LoVo (cell line): ENCODE measurements at places on chromosomes 6 and 20.

DNA sequence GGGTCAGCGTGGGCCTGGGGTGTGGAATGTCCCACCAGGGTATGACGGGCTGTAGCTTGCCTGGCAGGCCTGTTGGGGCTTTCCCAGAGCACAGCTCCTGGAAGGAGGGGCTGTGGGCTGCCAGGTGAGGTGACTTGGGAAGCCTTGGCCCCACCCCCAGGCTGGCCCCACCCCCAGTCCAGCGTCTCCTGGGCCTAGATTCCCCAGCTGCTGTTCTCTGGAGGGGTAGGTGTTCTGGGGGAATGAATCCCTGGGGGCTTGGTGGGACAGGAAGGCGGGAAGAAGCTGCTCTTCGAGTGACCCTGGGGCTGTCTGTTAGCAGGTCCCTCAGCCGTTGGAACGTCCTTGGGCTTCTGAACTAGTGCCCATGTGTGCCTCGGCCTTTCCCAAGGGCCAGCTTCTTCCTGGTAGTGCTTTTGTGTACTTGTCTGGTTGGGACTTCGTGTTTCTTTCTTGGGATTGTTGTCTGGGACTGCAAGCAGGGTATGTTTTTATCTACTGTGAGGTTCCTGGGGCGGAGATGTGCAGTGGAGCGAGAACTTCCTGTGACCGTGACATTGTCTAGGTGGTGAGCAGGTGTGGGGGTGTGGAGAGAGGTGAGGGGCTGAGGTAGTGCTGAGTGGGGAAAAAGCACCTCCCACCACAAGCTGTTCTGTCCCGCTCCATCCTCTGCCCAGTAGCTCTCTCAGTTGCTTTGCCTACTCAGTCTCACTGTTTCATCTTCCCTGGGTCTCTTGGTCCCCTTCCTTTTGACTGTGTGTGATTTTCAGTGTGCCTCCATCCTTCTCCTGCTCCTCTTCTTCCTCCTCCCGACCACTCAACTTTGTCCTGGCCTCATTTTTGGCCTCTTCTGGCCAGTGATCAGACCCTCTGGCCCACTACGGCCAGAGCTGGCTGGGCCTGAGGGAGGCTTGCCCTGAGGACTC is 1.3 kb upstream of the DDR1 start:
- peak; percentile 74 for DNase-seq

DNA sequence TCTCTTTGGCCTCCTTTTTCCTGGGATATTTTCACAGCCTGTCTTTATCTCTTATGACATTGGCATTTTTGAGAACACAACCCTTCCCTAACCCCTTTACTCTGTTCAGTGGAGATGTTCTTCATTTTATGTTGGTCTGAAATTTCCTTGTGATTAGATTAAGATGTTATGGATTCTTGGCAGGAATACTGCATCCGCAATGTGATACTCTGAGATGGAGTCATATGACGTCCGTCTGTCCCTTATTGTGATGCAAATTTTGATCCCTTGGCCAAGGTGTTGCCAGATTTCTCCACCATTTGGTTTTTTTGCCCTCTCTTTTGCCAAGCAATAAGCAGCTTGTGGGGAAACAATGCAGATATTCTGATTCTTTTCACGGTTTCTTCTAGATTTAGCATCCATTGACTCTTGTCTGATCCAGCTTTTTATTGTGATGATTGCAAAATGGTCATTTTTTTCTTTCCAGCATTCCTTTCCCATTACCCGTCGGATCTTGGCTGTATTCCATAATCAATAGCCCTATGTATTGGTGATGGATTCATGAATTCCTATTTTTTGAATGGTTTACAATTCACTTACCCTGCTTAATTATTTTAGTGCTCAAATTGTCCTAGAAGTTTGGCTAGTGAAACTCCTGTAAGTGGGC is 85.1 kb downstream of the NCOA3 start:
- DNase-seq = no peak

DNA sequence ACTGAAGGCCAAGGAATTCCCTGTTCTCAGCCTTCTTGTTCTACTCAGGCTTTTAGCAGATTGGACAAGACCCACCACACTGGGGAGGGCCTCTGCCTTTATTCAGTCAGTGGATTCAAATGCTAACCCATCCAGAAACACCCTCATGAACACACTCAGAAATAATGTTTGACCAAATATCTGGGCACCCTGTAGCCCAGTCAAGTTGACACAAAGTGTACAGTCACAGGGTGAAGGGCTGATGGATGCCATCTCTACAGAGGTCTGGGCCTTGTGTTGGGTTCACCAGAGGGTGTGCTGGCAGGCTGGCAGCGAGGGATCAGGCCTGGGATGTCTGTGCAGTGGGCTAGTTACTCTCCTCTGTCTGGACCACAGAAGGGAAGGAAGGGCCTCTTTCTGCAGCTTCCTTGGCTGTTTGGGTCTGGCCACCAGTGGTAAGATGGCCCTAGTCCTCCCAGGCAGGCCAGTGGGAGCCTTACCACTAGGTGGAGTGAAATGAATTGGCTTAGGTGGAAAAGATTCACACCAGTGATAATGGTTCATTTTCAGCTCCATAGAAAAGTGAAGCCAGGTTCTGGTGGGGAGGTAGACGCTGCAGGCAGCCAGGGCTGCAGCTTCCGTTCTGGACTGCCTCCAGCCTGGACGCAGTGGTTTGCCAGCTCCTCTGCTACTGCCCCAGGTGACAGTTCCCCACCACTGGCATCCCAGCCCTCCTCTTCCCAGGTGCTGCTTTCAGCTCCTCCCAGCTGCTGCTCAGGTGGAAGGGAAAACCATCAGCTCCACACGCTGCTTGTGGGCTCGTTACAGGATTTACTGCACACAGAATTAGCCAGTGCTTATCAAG is 9.2 kb downstream of the TUBB2A start:
- no peak for DNase-seq

- DNase-seq = peak; percentile 67
Observed at GRCh38 chr6:36676141-36677058, 2.1 kb upstream of the CDKN1A start.

DNA sequence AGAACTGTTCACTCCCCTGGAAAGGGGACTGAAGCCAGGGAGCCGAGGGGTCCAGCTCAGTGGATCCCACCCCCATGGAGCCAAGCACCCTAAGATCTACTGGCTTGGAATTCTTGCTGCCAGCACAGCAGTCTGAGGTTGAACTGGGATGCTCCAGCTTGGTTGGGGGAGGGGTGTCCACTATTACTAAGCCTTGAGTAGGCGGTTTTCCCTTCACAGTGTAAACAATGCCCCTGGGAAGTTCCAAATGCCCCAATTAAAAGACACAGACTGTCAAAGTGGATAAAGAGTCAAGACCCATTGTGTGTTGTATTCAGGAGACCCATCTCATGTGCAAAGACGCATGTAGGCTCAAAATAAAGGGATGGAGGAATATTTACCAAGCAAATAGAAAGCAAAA is 150.2 kb downstream of the LPA start:
- no peak for DNase-seq

DNA sequence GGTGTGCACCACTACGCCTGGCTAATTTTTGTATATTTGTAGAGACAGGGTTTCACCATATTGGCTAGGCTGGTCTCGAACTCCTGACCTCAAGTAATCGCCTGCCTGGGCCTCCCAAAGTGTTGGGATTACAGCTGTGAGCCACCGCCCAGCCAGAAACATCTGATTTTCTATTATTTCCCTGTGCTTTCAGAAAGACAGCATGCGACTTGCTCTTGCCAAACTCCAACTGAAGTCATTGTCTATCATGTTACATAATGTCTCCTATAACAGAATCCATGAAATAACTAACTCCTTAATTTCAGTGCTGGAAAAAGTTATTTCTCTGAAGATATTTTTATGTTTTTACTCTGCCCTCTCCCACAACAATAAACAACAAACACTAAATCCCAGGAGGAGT is 8.5 kb downstream of the RMND1 start:
- DNase-seq = no peak

- no peak for DNase-seq
Observed at GRCh38 chr6:11292594-11293236, 60.2 kb upstream of the NEDD9 start.
